ENCODE measurements at places on chromosomes 7 and 10. TPM values are rescaled to one million over a fixed set of nuclear protein-coding genes. Genes with fewer than 3 reads are reported as not detected.

Gene AGR2
- not detected for total RNA-seq

Gene UCN3
- not detected for total RNA-seq

Gene ADAMTS14
- not detected for total RNA-seq

- no peaks in the 10 kb centered on the region for H3K27me3 ChIP-seq
- H3K36me3 ChIP-seq = peaks cover 6% of the 10 kb centered on the region
- H3K4me3 ChIP-seq = no peak overlapping the region
- no peak for DNase-seq
- peaks cover 13% of the 10 kb centered on the region for H3K4me1 ChIP-seq
These were observed 4.9 kb upstream of the AKR1B1 start for GRCh38 chr7:134463751-134464150.

DNA sequence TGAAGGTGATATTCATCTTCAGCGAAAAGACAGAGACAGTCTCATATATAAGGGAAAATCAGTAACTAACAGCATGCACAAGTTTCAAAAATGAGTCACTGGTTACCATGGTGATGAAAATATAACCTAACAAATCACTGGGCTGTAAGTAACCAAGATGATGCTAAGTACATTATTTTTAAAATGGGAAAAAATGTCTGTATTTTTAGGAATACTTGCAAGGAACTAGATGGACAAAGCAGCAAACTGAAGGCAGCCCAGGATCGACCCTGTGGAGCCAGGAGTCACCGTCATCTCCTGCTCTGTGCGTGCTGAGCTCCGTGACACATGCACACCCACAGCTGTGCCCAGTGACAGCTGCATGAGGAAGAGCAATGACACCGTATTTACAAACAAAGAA is 137.3 kb downstream of the ELMO1 start:
- H3K27ac ChIP-seq = peak overlapping the region; percentile 93
- no peaks in the 10 kb centered on the region for H3K27me3 ChIP-seq
- H3K36me3 ChIP-seq = peaks cover 84% of the 10 kb centered on the region
- peaks cover 61% of the 10 kb centered on the region for H3K4me1 ChIP-seq
- H3K4me3 ChIP-seq = no peak overlapping the region

DNA sequence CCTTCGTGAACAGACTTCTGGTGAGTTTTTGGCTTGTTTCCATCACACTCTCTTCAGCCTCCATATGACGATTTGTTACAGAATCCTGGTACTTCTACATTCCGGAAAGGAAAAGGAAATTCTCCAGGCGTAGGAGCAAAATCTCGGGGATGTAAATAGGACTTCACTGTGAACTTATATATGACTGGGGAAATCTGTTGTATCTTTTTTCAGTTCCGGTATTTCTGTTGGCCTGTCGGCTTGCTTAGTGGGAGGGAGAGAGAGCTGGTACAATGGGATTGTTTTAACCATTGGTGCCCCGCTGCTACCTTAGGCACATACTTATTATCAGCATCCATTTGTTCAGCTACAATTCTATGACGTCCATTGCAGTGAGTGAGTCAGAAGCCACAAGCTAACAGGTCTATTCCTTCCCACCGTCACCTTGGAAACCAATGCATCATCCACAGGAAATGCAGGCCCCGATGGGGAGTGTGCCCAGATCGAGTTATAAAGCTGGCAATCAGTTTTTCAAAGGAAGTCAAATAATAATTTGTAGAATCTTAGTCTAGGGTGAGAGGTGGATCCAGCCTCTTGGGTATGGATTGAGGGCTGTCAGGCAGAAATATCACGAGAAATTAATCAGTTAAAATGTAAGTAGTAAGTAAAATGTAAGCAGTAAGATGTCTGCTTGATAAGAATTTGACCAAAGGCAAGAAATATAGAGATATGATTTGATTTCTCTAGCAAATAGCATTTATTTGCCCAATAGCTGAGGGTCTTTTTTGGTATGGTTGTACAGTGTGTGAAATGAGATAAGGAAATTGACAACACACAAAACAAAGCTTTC is 92.0 kb upstream of the MKLN1 start:
- peaks cover 2% of the 10 kb centered on the region for H3K36me3 ChIP-seq
- H3K4me1 ChIP-seq = peaks cover 68% of the 10 kb centered on the region
- peak; percentile 85 for DNase-seq
- H3K4me3 ChIP-seq = peak overlapping the region; percentile 3
- H3K27me3 ChIP-seq = no peaks in the 10 kb centered on the region

DNA sequence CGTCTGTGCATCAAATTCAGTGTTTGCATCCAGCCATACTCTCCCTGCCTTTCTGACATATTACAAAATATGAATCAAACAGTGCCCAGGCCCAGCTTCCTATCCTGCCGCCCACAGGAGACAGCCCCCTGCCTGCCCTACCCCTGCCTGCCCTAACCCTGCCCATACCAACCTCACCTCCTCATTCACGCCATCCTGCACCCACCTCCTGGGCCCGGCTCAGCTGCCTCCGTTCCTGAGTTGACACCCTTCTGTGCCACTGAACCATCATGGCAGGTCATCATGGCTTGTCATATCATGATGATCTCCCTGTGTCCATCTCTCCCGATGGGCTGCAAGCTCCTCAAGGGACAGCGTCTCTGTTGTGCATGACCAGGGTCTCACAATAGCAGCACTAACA is 72.3 kb downstream of the TNS3 start:
- no peak overlapping the region for H3K27ac ChIP-seq
- H3K27me3 ChIP-seq = no peaks in the 10 kb centered on the region
- H3K4me1 ChIP-seq = no peaks in the 10 kb centered on the region
- H3K36me3 ChIP-seq = no peaks in the 10 kb centered on the region
